Breast epithelium (tissue), 4 donors: ENCODE measurements at places on chromosomes 2 and 18.

- DNase-seq, result no peak
These were observed 149.1 kb downstream of the ZNF516 start for GRCh38 chr18:76345901-76346300.

- DNase-seq, result no peak
These were observed 234.5 kb downstream of the MTX2 start for GRCh38 chr2:176503776-176504175.

- no peak for DNase-seq
These were observed 20.2 kb downstream of the CHST10 start for GRCh38 chr2:100397118-100397860.

DNA sequence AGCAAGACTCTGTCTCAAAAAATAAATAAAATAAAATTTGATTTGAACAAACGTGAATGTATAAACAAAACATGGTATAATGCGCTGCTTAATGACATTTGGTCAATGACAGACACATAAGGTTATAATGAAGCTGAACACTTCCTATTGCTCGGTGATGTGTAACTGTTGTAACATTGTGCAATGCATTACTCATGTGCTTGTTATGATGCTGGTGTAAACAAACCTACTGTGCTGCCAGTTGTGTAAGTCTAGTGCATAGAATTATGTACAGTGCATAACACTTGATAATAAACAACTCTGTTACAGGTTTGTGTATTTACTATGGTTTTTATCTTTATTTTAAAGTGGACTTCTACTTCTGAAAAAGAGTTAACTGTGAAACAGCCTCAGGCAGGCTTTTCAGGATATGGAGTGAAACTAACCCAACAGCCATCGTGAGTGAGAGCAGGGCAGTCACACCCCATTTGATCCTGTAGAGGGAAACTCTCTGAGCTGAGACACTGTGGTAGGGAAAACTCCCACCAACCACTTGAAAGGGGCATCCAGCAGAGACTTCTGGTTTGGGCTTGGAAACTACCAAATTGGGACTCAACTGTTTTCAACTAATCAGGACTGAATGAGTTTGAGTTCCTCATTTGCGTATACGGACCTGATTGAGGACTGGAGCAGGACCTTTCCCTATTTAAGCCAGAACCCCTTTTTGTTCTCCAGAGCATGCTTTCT, 8.7 kb upstream of the RPRD1A start:
- DNase-seq, result no peak

- DNase-seq, result no peak
These were observed 43.5 kb downstream of the RAB3GAP1 start for GRCh38 chr2:135095591-135095990.

DNA sequence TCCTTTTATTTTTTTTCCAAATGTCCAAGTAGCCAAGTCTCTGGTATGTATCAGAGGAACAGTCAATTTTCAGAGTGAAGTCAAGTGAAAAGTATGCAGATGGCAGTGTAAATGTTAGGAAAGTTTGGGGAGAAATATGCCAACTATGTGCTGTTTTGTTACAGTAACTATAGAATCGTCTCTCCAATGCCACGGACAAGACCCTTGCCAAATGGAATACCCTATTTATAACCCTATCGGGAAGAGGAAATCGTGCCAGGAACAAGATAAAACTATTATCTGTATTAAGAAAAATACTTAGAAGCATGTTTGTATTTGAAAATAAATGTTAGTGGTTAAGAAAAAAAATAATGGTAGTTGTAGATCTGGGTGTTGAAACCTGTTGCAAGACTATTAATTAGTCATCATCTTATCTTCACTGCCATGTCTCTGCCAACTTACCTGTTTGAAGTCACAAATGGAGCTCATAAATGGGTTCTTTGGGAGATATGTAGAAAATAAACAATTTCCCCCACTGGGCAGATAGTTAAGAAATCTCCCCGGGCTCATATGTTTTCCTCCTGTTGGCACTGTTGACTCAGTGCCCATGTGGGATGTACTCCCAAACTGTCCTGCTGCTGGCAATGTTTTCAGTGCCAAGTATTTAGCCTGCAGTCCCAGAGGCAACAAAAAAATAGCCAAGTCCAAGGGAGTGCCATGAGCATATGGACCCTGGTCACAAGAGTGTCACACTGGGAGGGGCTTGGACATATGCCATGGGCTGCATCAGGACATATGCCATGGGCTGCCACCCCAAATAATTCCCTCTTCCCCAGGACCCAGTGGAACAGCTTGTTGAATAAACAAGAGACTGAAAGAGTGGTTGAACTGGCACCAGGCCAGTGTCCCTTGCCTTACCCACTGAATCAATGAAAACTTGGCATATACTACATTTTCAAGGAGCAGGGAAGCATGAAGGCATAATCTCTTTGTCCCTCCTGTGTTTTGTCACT, 366.9 kb downstream of the OSR1 start:
- DNase-seq, result peak; percentile 56

GRCh38 chr2:29808321-29808720, 113.1 kb downstream of the ALK start:
- no peak for DNase-seq

DNA sequence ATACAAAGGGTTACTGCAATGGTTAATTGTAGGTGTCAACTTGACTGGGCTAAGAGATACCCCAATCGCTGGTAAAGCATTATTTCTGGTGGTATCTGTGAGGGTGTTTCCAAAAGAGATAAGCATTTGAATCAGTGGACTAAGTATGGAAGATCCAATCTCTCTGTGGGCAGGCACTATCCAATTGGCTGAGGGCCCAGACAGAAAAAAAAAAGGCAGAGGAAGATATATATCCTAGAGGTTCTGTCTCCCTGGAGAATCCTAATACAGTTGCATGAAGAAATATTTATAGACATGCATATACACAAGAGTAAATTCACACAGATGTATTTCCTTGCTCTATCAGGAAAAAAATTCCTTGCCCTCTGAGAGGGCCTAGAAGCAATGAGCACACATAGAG, 43.9 kb downstream of the TBC1D8 start:
- DNase-seq, result no peak

GRCh38 chr18:10794771-10795170, 268.9 kb downstream of the NAPG start:
- no peak for DNase-seq

DNA sequence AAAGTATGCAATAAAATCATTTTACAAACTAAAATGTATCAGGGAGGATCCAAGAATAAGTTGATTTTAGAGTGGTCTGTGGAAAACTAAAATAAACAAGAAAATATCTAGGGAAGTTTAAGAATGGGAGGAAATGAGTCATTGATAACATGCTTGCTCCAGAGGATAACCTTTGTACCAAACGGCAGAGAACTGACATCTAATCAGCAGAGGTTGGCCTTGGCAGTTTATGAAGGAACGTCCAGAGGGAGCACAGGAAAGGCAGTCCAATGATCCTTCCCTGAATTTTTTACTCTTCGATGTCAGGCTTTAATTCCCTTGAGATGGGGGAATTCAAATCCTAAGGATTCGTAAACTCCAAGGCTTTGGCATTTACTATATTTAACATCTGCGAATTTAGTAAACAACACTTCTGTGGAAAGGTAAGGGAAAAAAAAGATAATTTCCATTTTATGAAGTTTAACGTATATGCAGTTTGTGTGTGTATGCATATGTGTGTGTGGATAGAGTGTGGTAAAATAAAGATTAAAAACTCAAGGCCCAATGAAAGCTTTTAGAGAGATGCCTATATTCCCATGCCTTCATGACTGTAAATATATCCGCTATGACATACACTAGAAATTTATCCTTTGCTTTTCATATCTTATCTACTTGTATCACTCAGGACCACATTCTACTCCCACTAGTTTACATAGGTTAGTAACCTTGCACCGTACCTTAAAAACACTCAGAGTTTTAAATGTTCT, 8.7 kb upstream of the INPP1 start:
- DNase-seq, result no peak

DNA sequence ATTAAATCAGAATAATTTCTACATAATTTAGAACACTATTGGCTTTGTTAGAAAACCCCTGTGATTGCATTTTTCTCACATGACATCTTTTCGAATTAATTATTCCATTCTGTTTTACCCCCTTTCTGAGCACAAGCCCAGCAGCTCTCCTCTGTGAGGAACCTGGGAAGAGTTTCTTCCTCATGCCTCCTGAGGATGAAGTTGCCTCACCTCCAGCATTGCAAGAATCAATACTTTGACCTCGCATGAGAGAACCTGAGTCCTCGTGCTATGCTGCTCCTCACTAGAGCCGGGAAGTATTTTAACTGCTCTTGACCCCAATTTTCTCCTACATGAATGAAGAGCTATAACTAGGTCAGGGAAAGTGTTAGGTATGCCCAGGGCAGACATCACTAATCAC, 77.1 kb upstream of the RAPH1 start:
- no peak for DNase-seq

DNA sequence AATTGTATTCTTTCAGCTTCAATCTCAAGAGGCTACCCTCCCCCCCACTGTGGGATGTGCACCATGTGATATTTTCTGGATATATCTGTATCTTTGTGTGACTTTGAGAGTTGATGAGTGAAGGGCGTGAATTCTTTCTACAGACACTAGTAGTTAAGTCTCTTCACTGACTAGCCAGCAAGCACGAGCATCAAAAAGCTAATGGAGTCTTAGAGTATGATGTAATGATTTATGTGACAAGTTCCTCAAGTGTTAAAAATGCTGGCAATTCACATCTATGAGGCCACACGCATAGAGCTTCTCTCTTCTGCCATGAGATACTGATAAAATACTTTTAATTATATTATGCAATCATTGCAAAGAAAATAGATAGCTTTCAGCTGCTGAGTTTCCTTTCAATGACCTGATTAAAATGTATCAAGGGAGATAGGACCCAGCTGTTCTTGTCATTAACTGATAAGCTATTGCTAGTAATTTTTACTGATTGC, 304.8 kb downstream of the TRIB2 start:
- no peak for DNase-seq

DNA sequence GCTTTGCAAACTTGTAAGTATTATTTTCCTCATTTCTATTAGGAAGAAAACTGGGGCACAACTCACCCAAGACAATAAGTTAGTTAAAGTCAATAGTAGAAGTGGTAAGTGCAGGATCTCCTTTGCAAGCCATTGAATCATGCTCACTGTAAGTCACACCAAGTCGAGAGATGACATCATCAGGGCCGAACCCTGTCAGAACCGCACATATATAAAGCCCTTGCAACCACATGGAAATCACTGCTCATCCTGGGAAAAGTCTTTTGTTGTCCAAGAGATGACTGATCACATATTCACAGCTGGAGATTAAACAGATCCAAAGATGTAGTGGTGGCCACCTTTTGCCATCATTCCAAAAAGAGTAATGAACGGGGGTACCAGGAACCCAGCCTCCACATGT, 484.8 kb upstream of the ID2 start:
- no peak for DNase-seq

DNA sequence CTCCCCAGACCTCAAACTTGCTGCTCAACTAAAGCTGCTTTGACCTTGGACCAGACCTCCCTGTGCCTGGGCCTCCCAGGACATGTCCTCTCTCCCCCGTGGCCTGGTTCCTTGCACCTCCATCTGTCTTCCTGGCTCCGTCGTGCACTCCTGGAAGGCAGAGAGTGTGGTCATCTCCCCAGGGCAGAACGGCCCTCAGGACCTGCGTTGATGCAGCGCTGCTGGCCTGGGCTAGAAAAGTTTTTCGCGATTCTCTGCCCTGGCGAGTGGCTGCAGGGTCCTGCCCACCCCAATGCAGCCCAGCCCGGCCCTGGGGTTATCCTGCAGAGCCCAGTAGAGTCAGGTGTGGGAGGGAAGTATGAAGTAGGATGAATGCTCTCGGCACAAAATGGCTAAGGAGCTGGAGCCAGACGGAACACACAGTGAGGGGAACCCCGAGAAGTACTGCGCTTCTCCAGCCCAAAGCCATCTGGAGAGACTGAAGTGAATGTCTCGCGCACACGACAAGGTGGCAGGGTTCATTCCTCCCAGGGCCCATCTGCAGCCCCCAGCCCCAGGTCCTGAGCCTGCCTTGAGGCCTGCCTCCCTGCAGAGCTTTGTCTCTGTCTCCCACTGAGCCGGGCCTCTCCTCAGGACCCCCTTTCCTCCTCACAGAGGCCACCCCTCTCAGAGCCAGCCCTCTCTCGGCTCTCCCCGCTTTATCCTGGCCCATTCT, 41.7 kb downstream of the ATOH8 start:
- no peak for DNase-seq

DNA sequence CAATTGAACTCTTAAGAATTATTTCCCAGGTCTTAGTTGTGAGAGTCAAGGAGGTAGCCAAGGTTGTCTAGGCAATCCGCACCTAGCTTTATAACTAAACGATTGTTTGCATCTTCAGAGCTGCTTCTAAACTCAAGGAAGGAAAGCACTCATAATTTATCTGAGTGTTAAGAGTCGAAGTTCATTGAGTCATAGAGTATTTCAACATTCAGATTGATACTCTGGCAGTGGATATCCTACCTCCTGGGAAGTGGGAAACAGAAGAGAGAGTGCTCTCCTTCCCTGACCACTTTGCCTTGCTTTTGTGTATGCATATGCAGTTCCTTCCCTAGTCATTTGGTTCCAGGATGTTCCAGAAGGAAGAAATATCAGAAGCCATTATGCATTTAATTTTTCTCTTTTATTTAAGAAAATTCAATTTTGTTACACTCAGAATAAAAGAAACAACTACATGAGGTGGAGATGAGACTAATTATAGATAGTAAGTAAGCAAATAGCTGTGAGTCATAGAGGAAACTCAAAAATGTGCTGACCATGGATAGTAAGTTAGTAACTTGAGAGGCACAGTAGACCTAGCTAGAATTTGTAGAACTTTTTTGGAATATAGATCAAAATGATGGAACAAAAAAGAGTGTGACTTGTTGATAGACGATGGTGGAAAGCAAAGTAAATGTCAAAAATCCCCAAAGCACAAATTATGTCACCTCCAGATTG, 35.4 kb upstream of the FSHR start:
- no peak for DNase-seq
